AG09319 (cell line): ENCODE measurements at places on chromosomes 3 and 15.

DNA sequence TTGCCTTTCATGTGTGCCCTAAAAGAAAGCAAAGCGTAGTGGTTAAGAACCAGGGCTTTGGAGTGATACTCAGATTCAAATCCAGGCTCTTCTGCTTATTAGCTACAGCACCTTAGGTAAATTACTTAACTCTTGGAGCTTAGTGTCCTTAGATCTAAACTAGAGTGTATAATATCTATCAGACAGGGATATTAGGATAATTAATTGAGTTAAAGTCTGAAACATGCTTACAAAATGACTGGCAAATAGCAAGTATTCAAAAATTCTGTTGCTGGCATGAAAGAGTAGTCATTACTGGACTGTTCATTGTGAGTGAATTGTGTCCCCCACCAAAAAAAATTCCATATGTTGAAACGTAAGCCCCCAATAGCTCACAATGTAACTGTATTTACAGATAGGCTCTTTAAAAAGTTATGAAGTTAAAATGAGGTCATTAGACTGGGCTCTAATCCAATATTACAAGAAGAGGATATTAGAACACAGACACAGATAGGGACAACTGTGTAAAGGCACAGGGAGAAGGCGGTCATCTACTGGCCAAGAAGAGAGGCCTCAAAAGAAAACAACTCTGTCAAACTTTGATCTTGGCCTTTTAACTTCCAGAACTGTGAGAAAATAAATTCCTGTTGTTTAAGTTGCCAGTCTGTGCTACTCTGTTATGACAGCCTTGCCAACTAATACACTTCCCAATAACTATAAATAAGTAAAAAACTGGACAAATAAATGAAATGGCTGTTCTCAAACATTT, 60.4 kb upstream of the LRRC3B start:
- no peak for DNase-seq

- DNase-seq, result no peak
Observed at GRCh38 chr3:157650172-157650571, 147.0 kb upstream of the VEPH1 start.

DNA sequence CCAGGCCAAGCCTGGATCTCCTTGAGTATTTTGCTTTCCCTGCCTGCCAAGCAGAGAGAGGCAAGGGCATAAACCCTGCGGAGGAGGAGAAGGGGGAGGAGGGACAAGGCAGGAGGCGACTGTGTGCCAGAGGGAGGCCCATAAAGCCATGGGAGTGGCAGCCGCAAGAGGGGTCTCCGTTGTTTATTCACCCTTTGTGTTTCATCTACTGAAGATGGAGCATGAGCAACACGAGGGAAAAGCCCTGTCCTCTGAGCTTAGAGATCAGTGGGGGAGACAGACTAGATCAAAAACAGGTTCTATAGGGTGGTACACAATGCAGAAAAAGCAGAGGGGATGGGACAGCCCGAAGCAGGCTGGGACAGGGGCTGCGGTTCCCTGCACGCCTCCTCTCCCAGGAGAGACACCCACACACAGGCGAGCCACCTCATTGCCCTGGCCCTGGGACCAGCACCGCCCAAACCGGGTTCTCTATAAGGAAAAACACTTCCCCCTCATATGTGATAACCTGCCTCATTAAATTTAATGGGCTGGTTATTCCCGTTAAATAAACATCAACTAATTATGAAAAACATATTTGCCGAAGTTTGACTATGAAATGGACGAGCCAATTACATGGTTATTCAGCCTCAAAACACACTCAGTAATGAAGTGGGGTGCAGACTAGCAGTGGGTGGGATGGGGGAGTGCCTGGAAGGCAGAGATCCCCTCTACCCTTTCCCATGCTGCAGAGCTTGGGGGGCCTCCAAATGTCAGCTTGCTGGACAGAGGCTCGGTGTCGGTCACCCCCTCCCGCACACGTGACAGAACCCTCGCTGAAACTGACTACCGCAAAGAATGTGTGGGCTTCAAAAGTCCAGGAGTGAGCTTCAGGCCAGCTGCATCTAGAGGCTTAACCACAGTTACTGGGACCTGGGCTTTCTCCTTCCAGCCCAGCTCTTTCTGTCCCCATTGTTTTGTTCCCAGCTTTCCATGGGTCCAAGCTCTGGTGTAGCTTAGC, 14.2 kb upstream of the PLXNA1 start:
- no peak for DNase-seq

- no peak for DNase-seq
Observed at GRCh38 chr3:114114719-114115118, 58.2 kb downstream of the QTRT2 start.

GRCh38 chr3:38689774-38690173, 40.3 kb upstream of the SCN5A start:
- DNase-seq, result no peak

DNA sequence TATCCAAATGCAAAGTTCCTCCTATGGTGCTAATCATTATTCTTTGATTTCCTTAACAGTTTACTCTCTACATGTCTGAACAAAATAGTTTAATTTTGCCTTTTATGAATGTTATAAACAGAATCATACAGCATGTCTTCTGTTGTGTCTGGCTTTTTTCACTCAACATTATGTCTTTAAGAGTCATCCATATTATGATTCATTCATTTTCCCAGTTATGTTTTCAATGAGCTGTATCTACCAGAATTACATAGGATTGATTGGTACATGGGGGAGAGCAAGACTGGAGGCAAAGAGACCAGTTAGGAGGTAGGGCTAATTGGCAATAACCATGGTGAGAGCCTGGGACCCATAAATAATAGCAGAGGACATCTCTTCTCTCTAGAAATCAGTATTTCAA, 16.6 kb upstream of the RAP2B start:
- DNase-seq, result no peak

DNA sequence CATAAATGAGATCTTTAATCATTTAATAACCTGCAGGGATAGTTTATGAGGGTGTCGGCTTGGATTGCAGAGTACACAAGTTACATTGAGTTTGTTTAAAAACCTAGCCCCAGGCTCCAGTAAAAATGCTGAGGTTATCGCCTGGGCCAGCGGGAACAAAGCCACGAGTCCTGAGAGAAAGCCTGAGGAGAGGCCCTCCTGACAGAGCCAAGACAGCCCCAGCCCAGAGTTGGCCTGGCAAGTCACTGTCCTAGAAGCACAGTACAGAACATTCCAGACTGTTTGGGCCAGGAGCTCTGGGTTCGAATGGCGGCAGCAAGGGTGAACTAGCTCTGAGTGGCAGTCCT, 32.4 kb downstream of the SEC61A1 start:
- DNase-seq, result no peak
